Choroid plexus epithelial cell (primary cell): ENCODE measurements at places on chromosomes 12 and 14.

DNA sequence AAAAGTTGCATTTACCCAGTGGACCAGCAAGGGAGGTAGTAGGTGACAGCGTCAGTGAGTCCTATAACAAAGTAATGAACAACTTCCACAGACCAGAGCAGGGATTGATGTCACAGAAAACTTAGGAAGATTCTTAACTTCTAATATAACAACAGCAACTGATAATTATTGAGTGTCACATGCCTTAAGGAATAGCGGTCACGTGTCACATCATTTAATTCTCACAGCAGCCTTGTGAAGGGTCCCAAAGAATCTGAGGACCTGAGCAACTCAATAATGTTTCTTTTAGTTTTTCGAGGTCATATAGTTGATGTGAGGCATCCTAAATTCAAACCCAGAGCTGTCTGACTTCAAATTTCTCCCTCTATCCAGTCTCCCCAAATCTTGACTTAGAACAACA lies 422.2 kb downstream of the EGLN3 start:
- no peak for DNase-seq

GRCh38 chr14:43795600-43796228 lies 711.4 kb downstream of the FSCB start:
- DNase-seq = peak; percentile 17

- DNase-seq = no peak
Measured at GRCh38 chr14:58750321-58751269, 112.8 kb downstream of the DACT1 start.

- no peak for DNase-seq
Measured at GRCh38 chr12:23133471-23133870, 508.5 kb downstream of the ETNK1 start.

- no peak for DNase-seq
Measured at GRCh38 chr14:61516118-61516743, 179.1 kb upstream of the HIF1A start.

- peak; percentile 54 for DNase-seq
Measured at GRCh38 chr12:57632958-57633840, at the start of gene B4GALNT1. B4GALNT1 (minus strand) TSS chr12:57633201; CDS start chr12:57632132, 1,069 bp downstream.

GRCh38 chr12:102847131-102847530 lies 69.9 kb downstream of the PAH start:
- DNase-seq = no peak

DNA sequence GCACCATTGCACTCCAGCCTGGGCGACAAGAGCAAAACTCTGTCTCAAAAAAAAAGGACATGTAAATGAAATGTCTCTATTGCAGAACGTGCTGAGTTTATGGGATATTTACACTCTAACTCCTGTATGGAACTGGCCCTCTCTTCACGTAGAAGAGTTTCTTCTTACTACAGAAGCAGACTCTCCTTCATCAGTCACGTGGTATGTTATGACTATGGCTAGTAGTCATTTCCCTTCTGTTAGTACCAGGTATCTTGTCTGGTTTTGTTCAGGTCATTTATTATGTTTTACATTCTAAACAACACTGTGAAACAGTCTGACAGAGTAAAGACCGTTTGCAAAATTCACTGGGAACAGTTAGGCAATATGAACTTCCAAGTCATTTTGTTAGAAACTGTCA lies 20.3 kb downstream of the KNTC1 start:
- DNase-seq = no peak

DNA sequence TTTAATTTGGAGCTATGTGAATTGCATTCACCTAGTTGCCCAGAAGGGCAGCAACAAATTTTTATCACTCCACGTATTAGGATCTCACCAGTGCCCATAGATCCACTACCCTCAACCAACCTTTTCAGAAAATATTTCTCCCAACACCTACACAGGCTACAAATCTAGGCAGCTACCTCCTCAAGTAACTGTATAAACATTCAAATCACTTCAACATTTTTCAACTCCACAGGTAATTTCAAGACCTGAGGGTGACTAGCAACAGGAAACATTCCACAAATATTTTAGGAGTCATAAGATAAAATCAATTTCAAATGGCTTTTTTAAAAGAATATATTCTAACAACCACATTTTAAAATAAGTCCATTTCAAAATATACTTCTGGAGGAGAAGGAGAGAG lies 12.9 kb downstream of the PHLDA1 start:
- DNase-seq = no peak

DNA sequence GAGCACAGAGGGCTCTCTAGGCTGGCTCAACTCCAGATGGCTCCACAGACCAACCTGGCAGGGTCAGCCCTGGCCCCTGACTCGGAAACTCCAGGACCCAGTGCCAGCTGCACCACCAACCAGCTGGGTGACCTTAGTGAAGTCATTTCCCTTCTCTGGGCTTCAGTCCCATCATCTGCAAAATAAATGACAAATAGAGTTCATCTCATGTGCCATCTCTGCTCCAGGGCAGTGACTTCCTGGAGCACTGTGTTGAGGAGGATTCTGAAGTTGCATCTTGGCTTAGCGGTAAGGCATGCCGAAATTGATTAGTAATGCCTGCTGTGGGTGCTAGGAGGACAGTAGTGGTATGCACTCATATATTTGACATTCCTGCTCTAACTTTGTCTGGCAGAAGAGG lies 31.5 kb downstream of the DTX1 start:
- no peak for DNase-seq

- peak; percentile 15 for DNase-seq
Measured at GRCh38 chr12:86623267-86623666, 367.1 kb upstream of the MGAT4C start.

DNA sequence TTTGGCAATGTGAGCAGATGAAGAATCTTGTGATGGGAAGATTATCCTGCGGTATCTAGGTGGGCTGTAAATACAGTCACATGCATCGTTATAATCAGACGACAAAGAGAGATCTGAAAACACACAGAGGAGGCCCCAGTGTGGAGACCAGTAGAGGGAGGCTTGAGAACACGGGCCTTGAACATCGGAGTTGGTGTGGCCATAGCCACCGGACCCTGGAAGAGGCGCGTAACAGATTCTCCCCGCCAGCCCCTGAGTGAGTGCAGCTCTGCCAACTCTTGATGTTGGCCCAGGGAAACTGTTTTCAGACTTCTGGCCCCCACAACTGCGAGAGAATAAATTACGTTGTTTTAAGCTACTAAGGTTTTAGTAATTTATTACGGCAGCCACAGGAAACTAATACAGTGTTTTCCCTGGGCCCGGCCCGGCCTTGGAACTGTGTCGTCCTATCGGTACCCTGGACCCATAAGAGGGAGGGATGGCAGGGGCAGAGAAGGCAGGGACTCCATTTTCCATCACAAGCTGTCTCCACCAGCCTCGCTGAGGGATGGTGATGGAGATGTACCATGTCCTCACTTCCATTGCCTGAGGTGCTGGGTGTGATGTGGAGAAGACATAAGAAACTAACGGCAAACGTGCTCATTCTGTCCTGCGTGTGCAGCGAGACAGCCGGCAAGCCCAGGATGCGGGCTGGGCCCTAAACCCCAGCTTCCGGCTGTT lies 91.6 kb downstream of the NTF3 start:
- no peak for DNase-seq

DNA sequence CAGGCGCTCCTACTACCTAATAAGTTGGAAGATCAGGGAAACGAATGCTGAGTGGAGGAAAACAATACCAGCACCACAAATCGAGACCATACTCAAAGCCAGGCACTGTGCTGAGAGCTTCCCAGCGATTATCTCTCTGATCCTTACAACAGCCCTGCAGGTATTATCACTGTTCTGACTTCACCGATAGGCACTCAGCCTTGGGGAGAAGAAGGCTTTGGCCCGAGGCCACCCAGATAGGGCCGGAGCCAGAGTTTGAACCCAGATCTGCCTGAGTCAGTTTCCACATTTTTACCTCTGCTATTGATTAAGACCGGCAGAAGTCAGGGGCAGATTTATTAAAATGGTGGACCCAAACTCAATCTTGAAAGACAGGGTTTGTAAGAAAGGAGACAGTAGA lies 4.9 kb downstream of the SVOP start:
- DNase-seq = no peak

GRCh38 chr12:2836574-2836973 lies 1.7 kb upstream of the NRIP2 start:
- no peak for DNase-seq

DNA sequence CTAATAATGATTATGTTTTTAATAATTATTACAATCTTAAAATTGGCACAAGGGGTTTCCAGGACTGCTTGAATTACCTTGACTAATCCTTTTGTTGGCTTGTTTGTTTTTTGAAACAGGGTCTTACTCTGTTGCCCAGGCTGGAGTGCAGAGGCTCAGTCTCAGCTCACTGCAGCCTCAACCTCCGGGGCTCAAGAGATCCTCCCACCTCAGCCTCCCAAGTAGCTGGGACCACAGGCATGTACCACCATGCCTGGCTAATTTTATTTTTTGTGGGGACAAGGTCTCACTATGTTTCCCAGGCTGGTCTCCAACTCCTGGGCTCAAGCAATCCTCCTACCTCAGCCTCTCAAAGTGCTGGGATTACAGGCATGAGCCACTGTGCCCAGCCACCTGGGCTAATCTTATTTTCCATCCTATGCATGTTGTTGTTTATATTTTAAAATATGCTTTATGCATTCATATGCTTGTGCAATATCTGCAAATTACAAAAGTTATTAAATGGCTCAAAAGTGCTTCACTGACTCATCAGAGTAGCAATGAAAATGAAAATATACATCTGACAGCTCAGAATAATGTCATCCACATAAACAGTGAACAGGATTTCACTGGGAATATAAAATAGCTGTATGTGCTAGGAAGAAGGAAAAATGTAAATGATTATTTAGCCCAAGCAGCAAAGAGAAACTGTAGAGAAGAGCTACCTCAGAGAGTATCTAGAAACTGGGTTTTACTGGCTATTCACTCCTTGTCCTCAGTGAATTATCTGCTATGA lies 24.8 kb upstream of the PLEKHG6 start:
- peak; percentile 43 for DNase-seq

DNA sequence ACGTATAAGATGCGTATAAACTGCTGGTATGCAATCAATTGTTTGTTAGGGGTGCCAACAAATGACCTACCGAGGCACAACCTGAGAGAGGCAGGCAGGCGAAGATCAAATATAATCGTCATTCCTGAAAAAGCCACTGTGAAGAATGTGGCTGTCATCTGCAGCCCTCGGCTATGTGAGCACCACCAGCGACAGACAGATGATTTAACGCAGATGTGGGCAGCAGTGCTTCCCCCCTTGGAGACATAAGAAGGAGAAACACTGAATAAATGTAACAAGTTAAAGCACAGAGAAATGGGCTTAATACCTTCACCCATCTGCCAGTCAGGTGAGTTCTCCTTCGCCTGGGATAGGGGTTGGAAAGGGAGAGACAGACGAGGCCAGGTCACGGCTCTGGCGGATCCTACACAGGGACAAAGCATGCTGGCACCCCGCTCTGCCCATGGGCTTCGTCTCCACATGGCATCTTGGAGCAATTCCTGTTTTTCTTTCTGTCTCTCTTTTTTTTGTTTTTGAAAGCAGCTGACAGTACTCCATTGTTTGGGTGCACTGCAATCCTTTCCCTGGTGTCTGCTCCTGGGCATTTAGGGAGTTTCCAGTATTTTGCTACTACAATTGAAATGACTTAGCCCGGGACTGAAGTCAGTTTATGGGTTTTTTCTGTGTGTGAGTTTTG lies 28.1 kb downstream of the TNFAIP2 start:
- DNase-seq = no peak

DNA sequence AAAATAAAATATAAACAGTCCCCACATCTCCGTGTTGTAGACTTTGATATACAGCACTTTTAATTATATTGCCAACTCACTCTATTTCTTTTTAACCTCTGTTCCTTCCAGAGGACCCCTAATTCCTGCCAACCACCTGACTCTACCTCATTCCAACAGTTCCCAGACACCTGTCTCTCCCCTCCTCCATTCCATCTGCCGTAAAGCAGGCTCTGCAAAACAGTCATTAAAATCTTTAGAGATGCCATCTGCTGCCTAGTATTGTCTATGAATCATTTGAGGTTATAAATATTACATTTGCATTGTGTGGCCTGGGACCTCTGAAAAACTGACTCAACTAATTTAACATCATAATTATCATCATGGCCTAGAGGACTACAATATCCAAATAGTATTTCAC lies 148.8 kb upstream of the DCN start:
- no peak for DNase-seq

DNA sequence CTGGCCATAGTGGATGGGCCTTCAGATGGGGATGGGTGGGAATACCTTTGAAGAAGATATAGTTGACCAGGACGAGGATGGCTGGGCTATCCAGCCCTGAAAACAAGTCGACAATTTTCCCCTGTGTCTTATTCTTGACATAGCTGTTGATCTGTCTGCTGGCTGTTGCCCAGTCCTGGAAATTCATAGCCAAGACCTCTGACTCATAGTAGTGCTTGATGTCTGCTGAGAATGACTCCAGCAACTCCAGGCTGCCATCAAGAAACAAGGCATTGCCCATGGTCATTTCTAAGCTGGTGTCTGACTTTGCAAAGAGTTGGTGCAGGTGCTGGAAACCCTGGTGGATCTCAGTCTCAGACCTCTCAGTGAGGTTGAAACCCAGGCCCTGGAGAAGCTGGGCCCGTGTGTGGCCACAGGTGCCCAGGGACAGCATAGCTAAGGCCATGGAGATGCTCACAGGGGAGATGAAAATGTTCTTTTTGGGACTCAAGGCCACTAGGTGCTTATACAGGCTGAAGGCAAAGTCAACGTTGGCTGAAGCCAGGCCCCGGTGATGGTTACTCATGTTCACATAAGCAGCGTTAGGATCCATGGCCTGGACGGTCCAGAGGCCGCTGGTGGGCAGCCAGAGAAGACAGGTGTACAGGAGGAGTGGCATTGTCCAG lies 9.0 kb downstream of the SERPINA6 start:
- DNase-seq = peak; percentile 61

- peak; percentile 56 for DNase-seq
Measured at GRCh38 chr14:41605550-41606281, 960 bp upstream of the LRFN5 start.

GRCh38 chr14:94844593-94845152 lies 74.8 kb upstream of the GSC start:
- DNase-seq = no peak

- peak; percentile 82 for DNase-seq
Measured at GRCh38 chr14:21498540-21499526, 12.3 kb downstream of the METTL3 start.

GRCh38 chr12:118311666-118312065 lies 61.0 kb downstream of the TAOK3 start:
- no peak for DNase-seq

- DNase-seq = no peak
Measured at GRCh38 chr14:58138714-58139482, 13.1 kb downstream of the ARMH4 start.

DNA sequence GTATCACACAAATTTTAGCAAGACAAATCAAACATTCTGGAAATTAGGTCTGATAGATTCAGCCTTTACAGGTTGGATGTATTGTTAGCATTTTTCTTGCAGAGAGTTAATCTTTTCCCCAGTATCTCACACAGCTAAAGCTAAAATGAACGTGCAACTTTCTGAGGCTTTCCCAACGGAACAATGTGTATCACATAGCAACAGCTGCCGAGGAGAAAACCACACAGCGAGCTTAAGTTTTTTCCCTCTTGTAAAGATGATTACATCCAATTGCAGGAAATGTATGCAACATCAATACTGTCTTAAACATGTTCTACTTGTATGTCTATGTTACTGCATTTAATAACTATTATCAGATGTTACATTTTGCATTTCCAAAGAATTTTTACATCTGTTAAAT lies 182.2 kb downstream of the CCDC59 start:
- DNase-seq = peak; percentile 1

- DNase-seq = peak; percentile 71
Measured at GRCh38 chr14:103109535-103110441, 13.5 kb upstream of the TNFAIP2 start.
